Nasal cavity respiratory epithelium epithelial cell of viscerocranial mucosa (primary cell): ENCODE measurements at places on chromosomes 6 and 20. TPM values are rescaled to one million over a fixed set of nuclear protein-coding genes. Genes with fewer than 3 reads are reported as not detected.

MTFR2 gene
- total RNA-seq, result under 0.01 and 0.57 TPM in 2 replicates

THBD gene
- 65.3 and 229 TPM in 2 replicates for total RNA-seq

TMEM74B gene
- total RNA-seq, result under 0.01 and 0.36 TPM in 2 replicates

STX7 gene
- 15.4 and 39.7 TPM in 2 replicates for total RNA-seq

SNX5 gene
- total RNA-seq, result 146 and 173 TPM in 2 replicates

IRF4 gene
- total RNA-seq, result under 0.01 TPM in 1 of 2 replicates, not detected in the other
